ENCODE measurements at places on chromosomes 3 and 15.

DNA sequence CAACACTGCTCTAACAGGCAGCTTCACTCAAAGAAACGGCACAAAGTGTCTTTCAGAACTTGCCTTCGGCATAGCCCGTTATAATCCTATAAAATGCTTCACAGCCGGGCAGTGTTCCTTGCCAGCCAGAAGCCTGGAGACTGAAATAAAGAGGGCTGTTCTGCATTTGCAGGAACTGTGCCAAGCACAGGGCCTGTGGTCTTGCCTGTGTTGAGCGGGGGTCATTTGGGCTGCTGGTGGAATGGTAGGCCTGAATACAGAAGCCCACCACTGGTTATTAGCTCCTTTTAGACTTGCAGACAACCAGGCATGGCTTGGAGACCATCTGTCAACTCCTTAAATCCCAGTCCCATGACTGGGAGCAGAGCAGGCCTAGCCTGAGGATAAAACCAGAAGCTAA is 4.7 kb upstream of the ARHGEF3 start:
- no peak for DNase-seq

- DNase-seq, result no peak
These were observed 1.6 kb upstream of the VILL start for GRCh38 chr3:37988931-37989525.

- DNase-seq, result no peak
These were observed 39.2 kb upstream of the HERC1 start for GRCh38 chr15:63872759-63873510.

DNA sequence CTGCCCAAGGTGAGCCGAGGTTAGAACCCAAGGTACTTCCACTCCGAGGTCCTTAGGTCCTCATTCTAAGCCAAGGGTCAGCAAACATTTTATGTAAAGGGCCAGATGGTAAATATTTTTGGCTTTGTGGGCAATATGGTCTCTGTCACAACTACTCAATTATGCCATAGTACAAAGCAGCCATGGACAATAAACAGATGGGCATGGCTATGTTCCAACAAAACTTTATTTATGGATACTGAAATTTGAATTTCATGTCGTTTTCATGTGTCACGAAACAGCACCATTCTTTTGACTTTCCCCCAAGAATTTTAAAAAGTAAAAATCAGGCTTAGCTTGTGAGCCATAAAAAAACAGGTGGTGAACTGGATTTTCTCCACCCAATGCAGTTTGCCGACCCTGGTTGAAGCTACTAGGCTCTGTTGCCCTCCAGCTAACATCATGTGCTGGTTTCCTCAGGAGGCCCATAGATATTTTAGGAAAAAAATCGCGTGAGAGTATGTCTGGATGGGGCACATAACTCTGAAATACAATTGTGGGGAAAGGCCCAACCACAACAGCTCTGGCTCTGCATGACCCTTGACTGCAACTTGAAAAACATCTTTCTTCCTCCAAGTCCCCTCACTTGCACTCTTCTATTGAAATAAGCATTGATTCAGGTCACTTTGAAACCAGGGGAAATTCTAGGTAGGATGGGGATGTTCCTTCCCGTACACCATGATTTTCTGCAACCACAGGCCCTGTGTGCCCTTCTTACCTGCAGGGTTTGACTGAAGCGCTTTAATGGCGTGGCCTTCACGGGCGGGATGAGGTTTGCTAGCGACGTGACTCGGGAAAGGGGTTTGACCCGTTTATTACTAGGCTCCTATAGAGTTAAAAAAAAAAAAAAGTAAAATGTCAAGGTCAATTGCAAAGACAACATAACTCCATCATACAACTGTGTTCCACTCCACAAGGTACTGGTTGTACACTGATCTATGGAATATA is 28.5 kb downstream of the ARHGEF3 start:
- DNase-seq, result no peak

- DNase-seq, result no peak
These were observed 110.4 kb downstream of the WNT7A start for GRCh38 chr3:13769422-13769821.

DNA sequence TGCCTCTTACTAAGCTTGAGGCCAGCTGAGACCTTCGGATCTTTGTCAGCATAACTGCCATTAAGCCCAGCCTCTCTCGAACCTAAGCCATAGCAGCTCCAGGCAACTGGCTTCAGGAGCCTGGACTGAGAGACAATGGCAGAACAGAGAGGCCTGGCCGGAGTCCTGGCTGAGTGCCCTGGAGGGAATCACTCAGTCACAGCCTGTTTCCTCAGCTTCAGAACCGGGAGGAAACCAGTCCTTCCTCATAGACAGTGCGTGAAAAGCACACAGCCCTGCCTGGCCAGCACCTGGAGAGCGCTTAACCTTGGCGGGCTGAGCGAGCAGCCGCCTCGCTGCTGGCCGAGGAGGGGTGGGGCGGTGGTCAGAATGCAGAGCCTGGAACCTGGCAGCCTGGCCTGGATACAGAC is 21.6 kb downstream of the RNU5B-1 start:
- DNase-seq, result no peak

GRCh38 chr3:111954228-111954990 is 24.4 kb upstream of the ABHD10 start:
- no peak for DNase-seq

- no peak for DNase-seq
These were observed 118.5 kb downstream of the DUT start for GRCh38 chr15:48449734-48450133.

GRCh38 chr15:77070180-77070494 is 772 bp downstream of the TSPAN3 start:
- no peak for DNase-seq

DNA sequence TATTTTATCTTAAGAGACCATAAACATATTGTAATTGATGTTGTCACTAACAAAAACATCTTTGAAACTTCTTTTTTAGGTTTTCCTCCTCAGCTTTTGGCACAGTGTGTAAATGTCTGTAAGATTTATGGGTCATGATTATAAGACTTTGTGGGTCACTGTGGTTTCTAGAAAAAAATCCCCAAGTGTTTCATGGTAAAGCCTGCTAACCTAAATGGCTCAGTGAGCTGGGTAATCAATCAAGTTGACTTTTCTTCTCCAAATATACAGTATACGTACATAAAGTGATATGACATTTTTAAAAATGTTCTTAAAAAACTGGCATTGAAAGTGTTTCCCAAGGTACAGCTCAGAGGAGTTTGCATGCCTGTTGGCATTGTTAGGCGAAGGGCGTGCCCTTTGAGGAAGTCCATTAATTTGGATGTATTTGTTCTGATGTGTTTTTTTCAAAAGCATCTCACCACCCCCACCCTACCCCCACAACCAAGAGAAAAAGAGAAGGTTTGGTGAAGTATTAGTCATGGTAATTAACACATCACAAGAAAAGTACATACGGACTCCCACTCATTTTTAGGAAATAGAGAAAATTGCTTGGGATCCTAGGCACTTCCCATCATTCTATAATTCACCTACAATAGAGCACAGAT is 385.4 kb upstream of the LRRC3B start:
- DNase-seq, result no peak

GRCh38 chr3:197398286-197398878 is 100.0 kb upstream of the DLG1 start:
- DNase-seq, result no peak

GRCh38 chr3:47746264-47746663 is 35.4 kb downstream of the SMARCC1 start:
- no peak for DNase-seq
